ENCODE measurements at places on chromosomes 3 and 15. TPM values are rescaled to one million over a fixed set of nuclear protein-coding genes. Genes with fewer than 3 reads are reported as not detected.

ACAA1 gene
- polyA plus RNA-seq, result 99.3 TPM

RPL39L gene
- 15.2 TPM for polyA plus RNA-seq

ROPN1B gene
- polyA plus RNA-seq, result 1.8 TPM

IL17RE gene
- 1.7 TPM for polyA plus RNA-seq

ZNF620 gene
- 8.0 TPM for polyA plus RNA-seq

ZPLD1 gene
- polyA plus RNA-seq, result 0.06 TPM

SLC12A1 gene
- polyA plus RNA-seq, result 4.3 TPM

HYAL1 gene
- polyA plus RNA-seq, result 1.4 TPM

CCR8 gene
- not detected for polyA plus RNA-seq

LEKR1 gene
- 1.9 TPM for polyA plus RNA-seq

ADAMTS17 gene
- polyA plus RNA-seq, result 16.1 TPM

PCBP4 gene
- polyA plus RNA-seq, result 218 TPM

PLIN1 gene
- 0.27 TPM for polyA plus RNA-seq

CEMIP gene
- polyA plus RNA-seq, result 49.4 TPM

THSD4 gene
- 40.6 TPM for polyA plus RNA-seq

FILIP1L gene
- 4.8 TPM for polyA plus RNA-seq

C2CD4A gene
- 0.86 TPM for polyA plus RNA-seq

SERPINI2 gene
- polyA plus RNA-seq, result 5.2 TPM

CFAP91 gene
- polyA plus RNA-seq, result 14.0 TPM

WDR49 gene
- polyA plus RNA-seq, result 4.4 TPM

NDN gene
- polyA plus RNA-seq, result 178 TPM

PEX5L gene
- polyA plus RNA-seq, result 11.4 TPM

GNAT1 gene
- 0.29 TPM for polyA plus RNA-seq

ULK4 gene
- 3.1 TPM for polyA plus RNA-seq

RHCG gene
- polyA plus RNA-seq, result 2.5 TPM

CHRD gene
- 17.4 TPM for polyA plus RNA-seq

CAPN3 gene
- 46.7 TPM for polyA plus RNA-seq

GOLGA6A gene
- 0.21 TPM for polyA plus RNA-seq

SLC51B gene
- 2.3 TPM for polyA plus RNA-seq

ATP13A5 gene
- polyA plus RNA-seq, result 3.9 TPM

MAP6D1 gene
- polyA plus RNA-seq, result 40.7 TPM

ANKUB1 gene
- polyA plus RNA-seq, result 1.7 TPM

PIERCE2 gene
- polyA plus RNA-seq, result 4.5 TPM

TRMT10C gene
- polyA plus RNA-seq, result 21.4 TPM

ALDH1A2 gene
- polyA plus RNA-seq, result 23.4 TPM

ARL14 gene
- not detected for polyA plus RNA-seq

PRR20G gene
- not detected for polyA plus RNA-seq

P3H2 gene
- 9.7 TPM for polyA plus RNA-seq
